ENCODE measurements at places on chromosomes 16 and 17.

DNA sequence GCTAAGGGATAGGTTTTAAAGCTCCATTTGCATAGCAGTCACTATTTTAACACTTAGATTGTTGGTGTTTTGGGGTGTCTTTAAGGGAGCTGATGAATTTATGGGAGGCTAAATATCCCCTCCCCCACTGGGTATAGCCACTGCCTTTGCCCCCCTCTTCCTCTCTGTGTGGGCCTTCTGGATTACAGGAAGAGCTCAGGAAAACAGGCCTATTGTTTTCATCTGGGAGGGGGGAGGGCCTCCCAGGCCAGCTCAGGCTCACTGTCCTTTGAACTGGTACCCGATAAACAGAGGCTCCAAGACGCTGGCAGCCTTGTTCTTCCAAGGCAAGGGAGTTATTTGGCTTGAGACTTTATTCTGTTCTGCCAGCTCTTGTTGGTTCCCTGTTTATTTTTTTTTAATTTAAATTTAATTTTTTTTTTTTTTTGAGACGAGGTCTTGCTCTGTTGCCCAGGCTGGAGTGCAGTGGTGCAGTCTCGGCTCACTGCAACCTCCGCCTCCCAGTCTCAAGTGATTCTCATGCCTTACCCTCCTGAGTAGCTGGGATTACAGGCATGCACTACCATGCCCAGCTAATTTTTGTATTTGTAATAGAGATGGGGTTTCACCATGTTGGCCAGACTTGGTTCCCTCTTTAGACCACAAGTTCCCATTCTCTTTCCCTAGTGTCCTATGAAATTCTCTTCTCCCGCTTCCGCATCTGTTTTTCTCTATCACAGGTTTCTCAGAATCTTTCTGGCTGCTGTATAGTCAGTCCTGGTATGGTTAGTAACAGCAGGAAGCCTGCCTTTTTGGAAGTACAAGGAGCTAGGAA is 25.1 kb downstream of the MINK1 start:
- no peak for DNase-seq

DNA sequence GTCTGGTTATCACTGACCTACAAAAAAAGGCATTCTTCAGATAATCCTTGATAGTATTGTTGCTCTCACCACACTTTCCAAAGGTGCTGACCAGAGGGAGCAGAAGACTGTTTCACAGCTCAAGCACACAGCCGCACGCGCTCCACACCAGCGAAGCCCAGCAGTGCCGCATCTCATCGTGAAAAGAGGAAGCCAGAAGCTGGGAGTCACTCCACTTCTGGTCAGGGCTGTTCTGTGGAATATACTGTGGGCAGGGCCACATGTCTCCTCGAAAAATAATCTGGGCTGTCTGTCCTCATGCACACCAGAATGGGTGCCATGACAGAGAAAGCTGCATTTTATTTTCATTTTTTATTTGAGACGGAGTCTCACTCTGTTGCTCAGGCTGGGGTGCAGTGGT is 7.3 kb upstream of the PRSS36 start:
- DNase-seq, result no peak

GRCh38 chr17:39763051-39763820 is 25.5 kb downstream of the GRB7 start:
- DNase-seq, result no peak

DNA sequence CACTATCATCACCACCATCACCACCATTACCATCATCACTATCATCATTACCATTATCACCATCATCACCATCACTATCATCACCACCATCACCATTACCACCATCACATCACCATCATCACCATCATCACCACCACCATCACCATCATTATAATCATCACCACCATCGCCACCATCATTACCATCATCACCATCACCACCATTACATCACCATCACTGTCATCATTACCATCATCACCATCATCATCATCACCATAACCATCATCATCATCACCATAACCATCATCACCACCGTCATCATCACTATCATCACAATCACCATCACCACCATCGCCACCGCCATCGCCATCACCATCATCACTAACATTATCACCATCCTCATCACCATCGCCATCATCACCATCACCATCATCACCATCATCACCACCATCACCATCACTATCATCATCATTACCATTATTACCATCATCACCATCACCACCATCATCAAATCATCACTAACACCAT is 4.9 kb upstream of the JPH3 start:
- no peak for DNase-seq

DNA sequence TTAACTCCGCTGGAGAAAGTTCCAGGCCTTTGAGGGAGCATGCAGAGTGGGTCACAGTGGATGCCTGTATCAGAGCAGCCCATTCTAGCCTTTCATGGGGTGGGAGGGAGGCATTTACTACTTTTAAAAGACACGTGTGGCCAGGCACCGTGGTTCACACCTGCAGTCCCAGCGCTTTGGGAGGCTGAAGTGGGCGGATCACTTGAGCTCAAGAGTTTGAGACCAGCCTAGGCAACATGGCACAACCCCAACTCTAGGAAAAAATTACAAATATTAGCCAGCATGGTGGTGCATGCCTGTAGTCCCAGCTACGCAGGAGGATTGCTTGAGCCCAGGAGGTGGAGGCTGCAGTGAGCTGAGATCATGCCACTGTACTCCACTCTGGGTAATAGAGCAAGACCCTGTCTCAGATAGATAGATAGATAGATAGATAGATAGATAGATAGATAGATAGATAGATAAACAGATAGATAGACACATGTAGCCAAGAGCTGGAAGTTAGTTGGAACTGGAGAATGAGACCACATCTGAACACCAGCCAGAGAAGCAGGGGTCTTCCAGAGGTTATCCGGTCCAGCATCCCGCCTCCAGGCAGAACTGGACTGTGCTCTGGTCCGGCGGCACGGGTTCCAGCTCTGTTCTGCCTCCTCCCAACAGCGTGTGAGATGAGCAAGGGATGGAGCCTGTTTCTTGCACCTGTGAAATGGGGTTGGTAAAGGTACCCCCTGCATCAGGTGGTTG is 3.6 kb downstream of the ADCY7 start:
- no peak for DNase-seq

DNA sequence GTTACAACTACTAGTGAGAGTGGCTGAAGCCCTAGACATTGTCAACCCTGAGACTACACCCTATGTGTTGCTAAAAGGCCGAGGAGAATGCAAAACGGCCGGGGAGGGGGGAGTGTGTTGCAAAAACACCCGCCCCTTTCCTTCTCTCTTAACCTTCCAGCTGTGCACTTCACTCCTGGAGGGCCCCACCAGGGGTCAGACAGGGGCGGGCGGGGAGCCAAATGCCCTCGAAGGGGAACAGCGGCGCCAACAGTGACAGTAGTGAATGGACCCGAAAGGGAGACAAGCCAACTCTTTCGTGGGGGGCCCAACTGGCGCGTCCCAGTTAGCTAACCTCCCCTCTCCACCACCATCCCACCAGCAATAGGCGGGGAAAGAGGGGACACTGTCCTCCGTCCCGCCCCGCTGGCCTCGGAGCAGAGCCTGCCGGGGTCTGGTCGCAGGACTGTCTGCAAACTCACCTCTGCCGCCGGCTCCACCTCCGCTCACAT is 352 bp downstream of the MARF1 start:
- DNase-seq, result peak; percentile 38

DNA sequence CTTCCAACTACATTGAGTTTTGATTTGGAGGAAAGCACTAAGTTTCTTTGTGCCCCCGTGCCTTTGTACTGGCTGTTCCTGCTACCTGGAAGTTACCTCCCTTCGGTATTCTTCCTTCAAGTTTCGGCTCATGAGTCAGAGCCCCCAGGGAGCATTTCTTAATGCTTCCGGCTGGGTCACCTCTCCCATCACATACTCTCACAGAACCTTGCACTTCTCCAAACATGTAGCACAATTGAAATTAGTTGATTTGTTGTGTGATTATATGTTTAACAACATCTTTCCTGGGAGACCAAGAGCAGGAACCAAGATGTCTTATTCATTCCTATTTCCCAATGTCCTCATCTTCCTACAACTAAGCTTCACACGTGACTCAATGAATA is 158.6 kb upstream of the CDH5 start:
- no peak for DNase-seq

GRCh38 chr16:49498264-49498663 is 124.7 kb downstream of the C16orf78 start:
- no peak for DNase-seq

DNA sequence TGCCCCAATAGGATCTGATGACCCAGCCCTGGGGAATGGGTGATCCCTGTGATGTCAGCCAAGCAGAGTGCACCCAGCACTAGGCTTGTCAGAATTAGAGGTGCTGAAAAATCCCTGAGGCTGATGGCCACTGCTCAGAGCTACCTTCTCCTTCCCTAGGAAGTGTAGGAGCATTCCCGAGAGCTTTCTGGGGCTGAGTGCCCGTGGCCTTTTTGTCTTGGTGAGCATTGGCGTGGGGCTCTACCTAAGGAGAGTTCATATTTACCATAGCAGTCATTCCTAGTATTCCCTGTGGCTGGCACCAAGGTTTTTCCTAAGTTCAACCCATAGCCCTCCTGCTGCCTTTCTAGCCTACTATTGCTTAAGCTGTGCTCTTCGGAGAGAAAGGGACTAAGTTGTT is 22.6 kb upstream of the ARHGAP23 start:
- DNase-seq, result no peak

- no peak for DNase-seq
Measured at GRCh38 chr16:64808474-64808873, 313.4 kb downstream of the CDH11 start.

GRCh38 chr16:49867234-49867633 is 11.3 kb upstream of the ZNF423 start:
- DNase-seq, result no peak

DNA sequence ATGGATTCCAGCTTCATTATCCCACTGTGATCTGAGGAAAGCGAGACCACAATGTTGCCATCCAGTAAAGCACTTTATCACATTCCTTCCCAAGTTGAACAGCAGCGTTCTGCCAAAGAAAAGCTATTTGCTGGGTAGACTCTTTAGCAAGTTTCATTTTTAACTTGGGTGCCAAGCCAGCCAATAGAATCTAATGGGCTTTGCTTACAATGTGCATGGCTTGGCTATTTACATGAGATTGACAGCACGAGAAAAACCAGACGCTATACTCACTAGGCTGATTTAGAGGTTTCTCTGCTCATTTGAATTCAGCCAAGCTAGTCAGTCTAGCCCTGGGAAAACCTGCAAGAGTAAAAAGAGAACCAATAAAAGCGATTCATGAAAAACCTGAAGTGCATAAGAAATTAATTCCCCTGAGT is 108.9 kb downstream of the CDH13 start:
- DNase-seq, result no peak

DNA sequence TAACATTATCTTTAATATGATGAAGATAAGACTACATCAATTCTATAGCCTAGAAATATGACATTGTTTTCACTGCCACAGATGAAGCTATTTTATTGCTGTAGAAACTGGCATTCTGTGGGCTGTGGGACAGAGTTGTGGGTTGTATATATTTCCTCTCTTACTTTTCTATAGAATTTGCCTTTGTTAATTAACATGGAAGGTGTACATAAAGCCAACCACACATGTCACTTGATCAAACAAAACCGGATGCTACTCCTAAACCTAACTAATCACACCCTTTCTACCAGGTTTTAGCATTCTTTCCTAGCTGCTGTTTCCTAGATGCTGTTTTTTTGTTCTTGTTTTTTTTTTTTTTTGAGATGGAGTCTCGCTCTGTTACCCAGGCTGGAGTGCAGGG is 81.2 kb upstream of the ATP2A3 start:
- no peak for DNase-seq

GRCh38 chr17:73733517-73733916 is 89.3 kb upstream of the SDK2 start:
- DNase-seq, result no peak

DNA sequence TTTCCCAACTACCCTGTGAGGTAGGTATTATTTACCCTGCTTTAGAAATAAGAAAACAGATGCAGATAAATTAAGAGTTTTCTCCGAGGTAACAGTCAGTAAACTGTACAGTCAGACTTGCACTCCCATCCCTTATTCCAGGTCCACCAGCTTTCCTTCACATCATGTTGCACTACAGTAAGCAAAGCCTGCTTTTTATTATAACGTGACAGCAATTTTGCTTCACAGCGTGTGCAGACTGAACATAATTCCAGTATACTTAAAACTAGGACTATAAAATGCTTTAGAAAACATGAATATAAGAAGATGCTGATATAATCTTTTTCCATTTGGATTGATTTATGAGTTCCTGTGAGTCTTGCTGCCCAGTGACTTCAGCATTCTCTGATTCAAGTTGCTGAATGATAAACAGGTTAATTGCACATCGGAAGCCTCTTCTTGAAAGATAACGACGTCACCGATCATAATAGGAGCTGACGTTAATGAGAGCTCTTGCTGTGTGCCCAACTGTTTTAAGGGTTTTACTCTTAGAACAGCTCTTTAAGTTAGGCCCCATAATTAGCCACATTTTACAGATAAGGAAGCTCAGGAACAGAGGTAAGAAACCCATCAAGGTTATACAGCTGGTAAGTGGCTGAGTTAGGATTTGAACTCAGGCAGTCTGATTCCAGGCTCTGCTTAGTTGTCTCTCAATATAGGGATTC is 1.4 kb downstream of the LIG3 start:
- no peak for DNase-seq

- DNase-seq, result no peak
Measured at GRCh38 chr17:57653279-57653678, 91.8 kb downstream of the CCDC182 start.

DNA sequence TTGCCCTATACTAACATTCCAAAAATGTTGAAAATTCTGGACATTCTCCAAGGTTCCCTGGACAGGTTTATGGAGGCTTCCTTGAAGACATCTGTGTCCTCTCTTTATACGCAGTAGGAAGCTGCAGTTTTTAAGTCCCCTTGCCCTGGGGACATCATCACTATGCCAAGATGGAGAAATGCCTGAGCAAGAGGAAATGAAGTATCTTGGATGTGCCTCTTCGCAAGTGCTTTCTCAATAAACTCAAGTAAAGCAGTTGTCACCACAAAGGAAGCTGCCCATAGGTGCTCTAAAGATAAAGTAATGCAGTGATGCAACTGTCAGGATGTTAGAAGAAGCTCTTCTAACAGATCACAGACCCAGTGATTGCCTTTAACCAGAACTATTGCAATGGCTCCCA is 71.0 kb downstream of the CDYL2 start:
- DNase-seq, result no peak

DNA sequence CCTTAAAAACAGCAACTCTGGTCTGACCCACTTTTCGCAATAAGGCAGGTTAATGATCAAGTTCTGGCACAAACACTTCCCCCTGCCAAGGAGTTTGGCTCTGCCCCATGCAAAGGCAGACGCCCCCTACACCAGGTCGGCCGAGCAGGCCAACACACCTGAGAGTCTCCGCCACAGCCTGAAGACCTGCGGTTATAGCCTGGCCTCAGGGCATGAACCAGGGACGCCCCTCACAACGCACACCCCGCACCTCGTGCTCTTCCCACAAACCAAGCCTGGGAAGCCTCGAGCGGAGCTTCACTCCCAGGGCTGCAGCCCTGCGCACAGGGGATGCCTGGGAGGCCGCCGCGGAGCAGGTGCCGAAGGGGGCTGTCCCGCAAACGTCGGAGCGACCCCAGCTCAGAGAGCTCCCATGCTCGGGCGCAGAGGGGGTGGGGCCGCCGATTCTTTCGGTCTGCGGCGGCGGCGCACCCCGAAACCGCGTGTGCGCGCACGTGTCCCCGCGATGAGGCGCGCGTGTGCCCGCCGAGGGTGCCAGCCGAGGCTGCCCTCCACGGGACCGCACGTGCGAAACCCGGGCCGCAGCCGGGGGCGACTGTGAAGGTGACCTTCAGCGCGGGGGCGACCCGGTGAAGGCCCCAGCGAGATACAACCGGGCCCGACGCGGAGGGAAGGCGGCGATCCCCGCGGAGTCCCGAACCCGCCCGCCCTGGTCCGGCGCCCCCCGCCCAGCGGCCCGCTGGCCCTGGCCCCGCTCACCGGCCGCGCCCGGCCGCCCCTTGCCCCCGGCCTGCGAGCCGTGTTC is 559 bp downstream of the CLUH start:
- DNase-seq, result no peak

Data from activated naive CD8-positive, alpha-beta T cell treated with anti-CD3 and anti-CD28 coated beads, Interleukin-2, amount 50 U/mL, for 16 hours (primary cell).